Stimulated activated CD8-positive, alpha-beta memory T cell treated with anti-CD3 and anti-CD28 coated beads, Interleukin-15, amount 100 ng/mL, for 24 hours (primary cell): ENCODE measurements at places on chromosomes 5 and 9.

DNA sequence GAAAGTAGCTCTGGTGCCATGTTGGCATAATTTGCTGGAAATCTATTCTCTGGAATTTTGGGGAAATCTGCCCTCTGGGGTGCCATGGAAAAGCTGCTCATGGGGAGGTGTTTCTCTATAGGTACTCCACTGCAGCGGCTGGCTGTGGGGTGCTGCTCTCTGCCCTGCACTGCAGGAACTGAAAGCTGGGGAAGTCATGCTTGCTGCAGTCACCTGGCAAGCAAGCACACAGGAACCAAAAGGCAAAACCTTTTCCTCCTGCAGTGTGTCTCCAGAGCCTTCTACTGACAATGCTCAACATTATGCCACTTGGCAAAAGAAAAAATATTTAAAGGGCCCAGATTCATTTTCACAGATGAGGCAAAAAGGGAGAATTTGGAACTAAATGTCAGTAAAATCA is 25.8 kb upstream of the CARNMT1 start:
- no peak for DNase-seq

DNA sequence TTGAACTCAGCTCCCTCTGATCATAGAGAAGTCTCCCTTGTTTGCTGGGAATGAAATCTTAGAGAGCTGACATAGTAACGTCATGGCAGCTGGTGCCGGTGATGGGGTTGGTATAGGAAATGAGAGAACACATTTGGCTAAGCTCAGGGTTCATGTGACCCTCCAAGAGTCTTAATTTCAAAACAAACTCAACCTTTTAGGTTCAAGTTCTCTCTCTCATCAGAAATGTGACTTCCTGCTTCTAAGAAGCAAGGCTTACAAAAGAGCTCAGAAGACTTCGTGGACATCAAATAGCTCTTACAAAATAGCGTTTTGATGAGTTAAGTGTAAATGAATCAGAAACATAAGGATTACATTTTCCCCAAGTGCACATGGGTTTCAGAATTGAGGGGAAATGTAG is 97.3 kb downstream of the PAPPA start:
- no peak for DNase-seq

DNA sequence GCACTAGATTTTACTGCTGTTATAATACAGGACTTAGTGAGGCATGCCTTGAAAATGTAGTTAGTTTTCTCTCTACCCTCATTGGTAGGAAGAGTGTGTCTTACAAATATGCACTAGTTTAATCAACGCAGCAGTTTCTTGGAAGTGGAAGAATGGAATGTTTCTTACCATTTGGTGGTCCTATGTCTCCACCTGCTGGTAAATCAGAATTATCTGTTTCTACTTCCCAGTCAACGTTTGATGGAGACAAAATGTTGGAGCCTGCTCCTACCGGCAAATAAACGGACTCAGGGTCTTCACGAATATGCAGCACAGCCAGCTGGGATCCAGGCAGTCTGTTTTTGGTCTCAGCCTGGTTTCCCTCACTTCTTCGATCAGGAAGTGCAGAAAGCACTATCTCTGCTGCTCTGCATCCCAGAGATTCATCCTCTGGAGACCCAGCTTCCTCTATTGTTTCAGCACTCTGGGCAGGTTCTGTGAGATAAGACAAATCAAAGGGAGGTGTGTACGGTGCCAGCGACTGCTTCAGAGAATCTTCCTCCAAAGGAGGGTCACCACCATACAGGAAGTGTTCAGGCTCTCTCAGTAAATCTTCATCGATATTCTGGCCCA is 59.5 kb upstream of the PCA3 start:
- DNase-seq: no peak

DNA sequence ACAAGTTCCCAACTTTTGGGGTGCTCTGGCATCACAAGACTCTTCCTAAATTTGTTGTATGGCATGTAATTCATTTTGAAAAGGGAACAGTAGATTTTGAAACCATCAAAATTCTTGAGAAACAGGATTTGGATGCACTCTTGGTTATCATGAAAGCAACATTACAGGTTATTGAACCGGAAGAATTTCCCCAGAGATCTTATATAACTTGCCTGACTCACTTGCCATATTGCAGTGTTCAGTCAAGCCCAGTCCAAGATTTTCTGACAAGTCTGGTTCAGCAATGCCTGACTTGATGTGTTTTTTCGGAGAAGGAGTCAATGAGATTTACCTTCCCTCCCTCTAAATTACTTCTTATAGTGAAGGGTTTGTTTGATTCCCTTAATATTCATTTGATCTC is 32.0 kb downstream of the SMIM15 start:
- DNase-seq: no peak

- DNase-seq: no peak
Observed at GRCh38 chr5:90050103-90050502, 359.5 kb downstream of the CETN3 start.

DNA sequence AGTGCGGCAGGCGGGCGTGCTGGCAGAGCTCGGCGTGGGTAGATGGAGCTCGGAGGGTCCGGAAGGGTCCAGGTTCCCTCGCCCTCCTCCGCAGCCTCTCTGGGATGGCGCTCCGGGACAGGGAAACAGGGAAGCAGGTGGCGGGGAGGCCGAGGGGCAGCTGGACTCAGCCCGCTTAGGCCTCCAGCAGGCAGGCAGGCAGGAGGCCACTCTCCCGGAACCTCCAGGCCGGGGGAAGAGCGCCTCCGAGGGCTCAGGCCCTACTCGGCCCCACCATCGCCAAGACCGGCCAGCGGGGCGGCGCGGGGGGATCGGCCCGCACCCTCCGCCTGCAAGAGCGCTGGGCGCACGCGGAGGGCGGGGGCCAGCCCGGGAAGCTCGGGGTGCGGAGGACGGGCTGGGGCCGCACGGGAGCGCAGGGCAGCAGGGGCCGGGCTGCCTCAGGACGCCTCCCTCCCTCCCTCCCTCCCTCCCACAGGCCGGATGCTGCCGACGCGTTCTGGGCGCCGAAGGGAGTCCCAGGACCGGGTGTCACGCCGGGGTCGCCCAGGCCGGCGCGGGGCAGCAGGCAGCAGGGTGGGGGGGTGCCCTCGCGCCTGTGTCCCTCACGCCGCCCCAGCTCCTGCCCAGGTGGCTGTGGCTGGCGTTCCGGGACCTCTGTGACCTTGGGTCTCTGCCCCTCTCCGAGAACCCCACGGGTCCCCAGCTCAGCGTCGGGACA is 977 bp downstream of the MGAT4B start:
- DNase-seq: no peak

- DNase-seq: no peak
Observed at GRCh38 chr5:101429241-101429640, 526.2 kb upstream of the ST8SIA4 start.

DNA sequence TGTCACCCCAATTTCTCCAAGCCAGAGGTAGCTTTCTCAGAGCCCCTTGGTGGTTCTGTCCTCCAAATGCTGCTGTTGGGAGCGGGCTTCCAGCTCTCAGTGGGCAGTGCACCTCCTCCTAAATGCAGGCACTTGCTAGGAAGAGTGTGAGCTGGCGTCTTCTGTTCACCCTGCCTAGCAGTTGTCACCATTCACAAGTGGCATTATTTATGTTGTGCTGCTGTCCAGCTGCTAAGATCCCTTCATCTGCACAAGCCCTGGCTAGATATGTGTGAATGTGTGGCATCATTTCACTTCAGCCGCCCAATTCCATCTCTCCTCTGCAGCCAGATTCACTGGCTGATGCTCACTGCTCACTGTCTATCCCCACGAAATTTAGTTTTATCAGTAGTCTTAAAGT is 43.7 kb downstream of the SLC36A1 start:
- no peak for DNase-seq

GRCh38 chr5:116068028-116068632 is 16.7 kb upstream of the COMMD10 start:
- DNase-seq: no peak

- no peak for DNase-seq
Observed at GRCh38 chr9:89882930-89883361, 278.1 kb downstream of the GADD45G start.

- no peak for DNase-seq
Observed at GRCh38 chr5:140946578-140946977, 19.7 kb upstream of the PCDHAC2 start.

DNA sequence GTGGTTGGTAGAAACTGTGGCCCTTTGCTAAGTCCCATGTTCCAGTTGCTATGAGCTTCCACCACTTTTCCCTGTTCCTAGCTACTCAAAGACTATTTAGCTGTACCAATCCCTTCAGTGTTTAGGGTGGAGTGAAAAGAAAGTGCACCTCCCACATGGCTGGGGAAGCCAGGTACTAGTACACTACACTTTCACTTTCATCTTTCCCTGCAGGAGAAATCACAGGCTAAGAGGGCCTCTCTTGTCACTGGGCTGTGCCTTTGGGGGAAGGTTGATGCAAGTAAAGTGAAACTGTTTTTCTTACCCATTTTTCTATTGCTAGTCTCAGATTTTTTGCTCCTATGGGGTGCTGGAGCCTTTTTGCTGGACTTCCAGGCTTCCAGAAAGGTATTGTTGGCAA is 33.5 kb upstream of the CKS2 start:
- no peak for DNase-seq

DNA sequence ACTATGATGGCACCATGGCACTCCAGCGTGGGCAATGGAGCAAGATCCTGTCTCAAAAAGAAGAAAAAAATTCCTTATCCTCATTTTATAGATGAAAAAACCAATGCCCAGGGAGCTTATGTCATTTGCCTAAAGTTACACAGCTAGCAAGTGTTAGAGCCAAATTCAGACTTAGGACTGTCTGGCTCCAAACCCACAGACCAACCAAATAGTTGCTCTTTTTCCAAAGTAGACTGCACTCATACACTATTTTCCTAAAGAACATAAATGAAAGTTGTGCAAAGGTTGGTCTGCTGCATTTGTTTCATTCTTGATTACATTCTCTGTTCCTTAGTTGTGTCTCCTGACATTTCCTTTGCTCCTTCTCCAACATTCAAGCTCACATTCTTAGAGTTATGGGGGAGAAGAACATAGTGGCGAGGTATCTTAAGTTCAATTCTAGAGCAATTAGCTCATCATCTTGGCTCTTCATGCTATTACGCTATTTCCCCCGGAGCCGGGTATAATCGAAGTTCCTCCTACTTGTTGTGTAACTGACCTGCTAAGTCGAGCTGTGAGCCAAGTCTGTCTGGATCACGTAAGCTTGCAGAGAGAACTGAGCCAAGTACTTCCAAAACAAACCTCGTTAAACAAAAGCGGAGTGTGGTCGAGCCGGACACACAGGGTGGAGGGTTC is 138.3 kb downstream of the RFK start:
- DNase-seq: no peak

DNA sequence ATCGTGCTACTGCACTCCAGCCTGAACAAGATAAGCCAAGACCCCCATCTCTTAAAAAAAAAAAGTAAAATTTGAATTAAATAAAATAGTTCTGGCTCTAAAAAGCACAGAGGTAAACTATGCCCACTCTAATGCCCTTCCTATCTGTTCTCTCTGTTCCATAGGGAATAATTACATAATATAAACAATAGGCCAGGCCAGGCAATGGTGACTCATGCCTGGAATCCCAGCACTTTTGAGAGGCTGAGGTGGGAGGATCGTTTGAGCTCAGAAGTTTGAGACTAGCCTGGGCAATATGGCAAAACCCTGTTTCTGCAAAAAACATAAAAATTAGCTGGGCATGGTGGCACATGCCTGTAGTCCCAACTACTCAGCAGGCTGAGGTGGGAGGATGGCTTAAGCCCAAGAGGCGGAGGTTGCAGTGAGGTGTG is 47.4 kb downstream of the MYO10 start:
- no peak for DNase-seq

GRCh38 chr9:100206899-100207298 is 107.9 kb downstream of the INVS start:
- no peak for DNase-seq

DNA sequence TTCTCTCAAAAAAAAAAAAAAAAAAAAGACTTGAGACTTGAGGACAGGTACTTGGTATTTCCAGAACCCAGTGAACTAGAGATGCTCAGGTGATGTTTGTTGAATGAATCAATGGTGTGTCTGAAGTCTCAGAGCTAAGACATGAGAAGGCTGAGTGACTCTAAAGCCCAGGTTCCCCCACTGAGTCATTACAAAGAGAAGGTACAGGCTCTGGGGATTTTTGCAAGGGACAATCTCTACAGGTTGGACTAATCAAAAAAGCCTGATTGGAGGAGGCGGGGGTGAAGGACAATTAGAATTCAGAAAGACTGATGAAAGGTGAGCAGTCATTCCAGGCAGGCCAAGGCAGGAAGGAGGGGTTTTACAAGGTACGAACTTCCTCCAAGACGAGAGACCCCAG is 8.2 kb upstream of the FABP6 start:
- DNase-seq: no peak

DNA sequence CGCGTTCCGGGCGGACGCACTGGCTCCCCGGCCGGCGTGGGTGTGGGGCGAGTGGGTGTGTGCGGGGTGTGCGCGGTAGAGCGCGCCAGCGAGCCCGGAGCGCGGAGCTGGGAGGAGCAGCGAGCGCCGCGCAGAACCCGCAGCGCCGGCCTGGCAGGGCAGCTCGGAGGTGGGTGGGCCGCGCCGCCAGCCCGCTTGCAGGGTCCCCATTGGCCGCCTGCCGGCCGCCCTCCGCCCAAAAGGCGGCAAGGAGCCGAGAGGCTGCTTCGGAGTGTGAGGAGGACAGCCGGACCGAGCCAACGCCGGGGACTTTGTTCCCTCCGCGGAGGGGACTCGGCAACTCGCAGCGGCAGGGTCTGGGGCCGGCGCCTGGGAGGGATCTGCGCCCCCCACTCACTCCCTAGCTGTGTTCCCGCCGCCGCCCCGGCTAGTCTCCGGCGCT is at the start of gene DAPK1:
DAPK1 (plus strand) TSS at position 264 of the 442 bp plus-strand sequence. CDS start 1,211 bp downstream, outside the sequence.
- DNase-seq: no peak

DNA sequence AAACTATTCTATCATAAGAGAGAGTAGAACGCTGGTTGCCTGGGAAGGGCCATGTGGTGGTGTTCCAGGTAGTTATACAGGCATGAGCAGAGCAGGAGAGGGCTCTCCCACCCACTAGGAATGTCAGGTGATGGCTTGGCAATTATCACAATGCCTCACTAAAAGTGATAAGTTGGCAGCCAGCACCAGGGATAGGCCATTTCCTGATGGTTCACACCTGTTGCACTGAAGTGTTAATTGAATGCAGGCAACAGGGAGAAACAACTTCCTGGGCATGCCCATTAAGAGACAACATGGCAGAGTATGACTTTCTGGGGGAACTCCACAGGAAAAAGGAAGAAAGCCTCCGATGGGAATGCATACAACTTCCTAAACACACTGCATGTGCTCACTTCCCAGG is 593.2 kb downstream of the ELAVL2 start:
- DNase-seq: no peak

DNA sequence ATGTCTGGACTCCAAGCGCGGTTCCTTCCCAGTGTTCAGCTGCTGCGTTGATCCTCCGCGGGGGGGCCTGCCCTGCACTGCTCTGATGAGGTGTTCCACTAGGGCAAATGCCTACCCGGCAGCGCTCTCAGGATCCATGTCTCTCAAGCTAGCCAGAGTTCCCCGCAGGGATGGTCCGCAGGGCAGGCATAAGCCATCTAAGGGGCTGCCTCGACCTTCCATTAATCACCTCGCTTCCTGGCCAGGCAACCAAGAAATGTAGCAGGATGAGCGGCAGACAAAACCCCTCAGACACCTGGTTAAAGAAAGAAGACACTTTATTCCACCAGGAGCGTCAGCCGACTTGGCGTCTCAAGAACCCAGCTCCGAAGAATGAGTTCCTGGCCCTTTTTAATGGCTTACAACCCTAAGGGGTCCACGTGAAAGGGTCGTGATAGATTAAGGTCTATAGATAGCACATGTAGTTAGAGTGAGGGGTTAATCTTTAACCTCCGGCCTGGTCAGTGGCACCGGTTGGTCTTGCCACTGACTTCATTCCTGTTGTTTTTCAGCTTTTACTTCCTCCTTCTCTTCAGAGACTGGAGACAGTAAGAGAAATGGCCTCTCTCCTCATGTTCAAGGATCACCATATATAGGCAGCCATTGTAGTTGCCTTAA is 47.2 kb upstream of the COX7C start:
- DNase-seq: no peak
